ENCODE measurements at places on chromosomes 3 and 15.

- DNase-seq: no peak
Observed at GRCh38 chr15:28885630-28886430, at the start of gene APBA2. Gene APBA2, plus strand, starts transcription at chr15:28885974. Its CDS starts 167,911 bp downstream, at chr15:29053885.

DNA sequence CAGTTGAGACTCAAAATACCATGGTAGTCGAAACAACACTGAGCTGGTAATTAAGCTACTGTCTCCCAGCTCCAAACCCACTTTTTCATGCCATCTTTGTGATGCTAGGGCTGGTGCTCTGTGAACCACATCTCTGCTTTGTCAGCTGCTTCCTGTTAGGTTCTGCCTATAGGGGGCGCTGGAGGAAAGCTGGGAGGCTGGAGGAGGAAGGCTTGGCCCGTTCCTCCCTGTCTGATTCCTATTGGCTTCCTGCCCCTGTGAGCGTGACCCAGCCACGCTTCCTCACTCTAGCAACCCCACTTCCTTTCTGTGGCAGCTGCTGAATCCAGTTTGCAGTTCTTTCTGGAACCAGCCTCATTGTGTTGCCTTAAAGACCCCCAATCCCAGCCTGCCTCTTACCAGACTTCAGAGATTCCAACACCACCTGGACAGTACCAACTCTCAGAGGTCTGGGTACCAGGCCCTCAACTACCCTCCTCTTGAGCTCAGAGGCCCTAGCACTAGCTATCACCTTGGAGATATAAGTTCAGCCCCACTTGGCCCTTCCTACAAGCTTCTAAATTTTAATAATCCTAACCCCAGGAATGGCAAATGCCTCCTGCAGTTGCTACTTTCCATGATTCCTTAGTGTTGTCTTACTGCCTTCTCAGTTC is 120.9 kb downstream of the ERC2 start:
- no peak for DNase-seq

GRCh38 chr3:58084788-58085543 is 76.7 kb downstream of the FLNB start:
- no peak for DNase-seq

DNA sequence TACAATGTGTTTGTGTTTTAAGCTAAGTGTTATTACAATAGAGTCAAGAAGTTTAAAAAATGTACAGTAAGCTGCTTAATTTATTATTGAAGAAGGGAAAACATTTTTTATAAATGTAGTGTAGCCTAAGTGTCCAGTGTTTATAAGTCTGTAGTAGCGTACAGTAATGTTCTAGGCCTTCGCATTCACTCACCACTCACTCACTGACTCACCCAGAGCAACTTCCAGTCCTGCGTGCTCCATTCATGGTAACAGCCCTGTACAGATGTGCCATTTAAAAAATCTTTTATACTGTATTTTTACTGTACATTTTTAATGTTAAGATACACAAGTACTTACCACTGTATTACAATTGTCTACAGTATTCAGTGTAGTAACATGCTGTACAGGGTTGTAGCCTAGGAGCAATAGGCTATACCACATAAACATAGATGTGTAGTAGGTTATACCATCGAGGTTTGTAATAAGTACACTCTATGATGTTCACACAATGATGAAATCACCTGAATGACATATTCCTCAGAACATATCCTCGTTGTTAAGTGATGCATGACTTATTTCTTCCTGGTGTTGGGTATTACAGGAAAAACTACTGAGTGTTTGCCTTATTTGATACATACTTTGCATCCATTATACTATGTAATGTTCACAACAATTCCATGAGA is 156.6 kb upstream of the NUDT16 start:
- DNase-seq: no peak

DNA sequence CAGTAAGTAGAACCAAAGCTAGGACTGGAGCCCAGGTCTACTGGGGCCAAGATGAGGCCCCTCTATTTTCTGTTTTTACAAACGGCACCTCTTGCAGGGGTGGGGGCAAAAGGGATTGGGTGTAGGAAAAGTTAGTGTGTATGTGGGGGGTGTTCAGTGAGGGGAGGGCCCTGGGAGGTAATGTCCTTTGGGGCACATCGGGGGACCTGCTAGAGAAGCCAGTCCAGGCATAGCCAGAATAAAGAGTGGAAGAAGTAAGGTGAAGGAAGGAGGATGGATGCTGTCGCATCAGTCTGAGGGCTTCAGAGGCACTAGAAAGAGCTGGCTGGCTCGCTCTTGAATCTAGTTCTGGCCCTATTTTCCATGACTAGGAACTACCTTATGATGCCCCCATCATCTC is 2.6 kb downstream of the PLCD1 start:
- no peak for DNase-seq

DNA sequence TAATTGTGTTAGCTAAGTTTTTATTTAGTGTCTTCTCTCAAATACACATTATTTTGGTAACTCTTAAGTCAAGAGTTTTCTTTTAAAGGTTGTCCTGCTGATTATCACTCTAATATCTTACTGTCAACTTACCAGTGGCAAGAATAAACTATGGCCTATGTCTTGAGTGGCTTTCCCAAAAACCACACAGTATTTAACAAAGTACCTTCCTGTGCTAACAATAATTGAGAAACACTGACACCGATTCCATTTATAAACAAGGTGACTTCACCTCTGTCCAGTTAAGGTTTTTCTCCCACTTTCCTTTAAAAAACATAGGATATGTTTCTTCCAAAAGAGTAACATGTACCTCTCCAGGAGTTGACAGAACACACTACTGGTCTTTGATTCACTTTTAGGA is 234.3 kb upstream of the CD96 start:
- DNase-seq: no peak
